ENCODE measurements at places on chromosomes 16 and 17.

- DNase-seq, result no peak
These were observed 212.3 kb downstream of the SHISA9 start for GRCh38 chr16:13113741-13114140.

- no peak for DNase-seq
These were observed 6.6 kb downstream of the SMG6 start for GRCh38 chr17:2297023-2297422.

- no peak for DNase-seq
These were observed 17.8 kb upstream of the BLMH start for GRCh38 chr17:30309591-30309990.

GRCh38 chr16:53781023-53781605 lies 77.2 kb downstream of the FTO start:
- no peak for DNase-seq

- no peak for DNase-seq
These were observed 2.3 kb downstream of the KSR1 start for GRCh38 chr17:27458524-27458908.

- no peak for DNase-seq
These were observed 23.3 kb upstream of the CCL5 start for GRCh38 chr17:35903451-35903850.

DNA sequence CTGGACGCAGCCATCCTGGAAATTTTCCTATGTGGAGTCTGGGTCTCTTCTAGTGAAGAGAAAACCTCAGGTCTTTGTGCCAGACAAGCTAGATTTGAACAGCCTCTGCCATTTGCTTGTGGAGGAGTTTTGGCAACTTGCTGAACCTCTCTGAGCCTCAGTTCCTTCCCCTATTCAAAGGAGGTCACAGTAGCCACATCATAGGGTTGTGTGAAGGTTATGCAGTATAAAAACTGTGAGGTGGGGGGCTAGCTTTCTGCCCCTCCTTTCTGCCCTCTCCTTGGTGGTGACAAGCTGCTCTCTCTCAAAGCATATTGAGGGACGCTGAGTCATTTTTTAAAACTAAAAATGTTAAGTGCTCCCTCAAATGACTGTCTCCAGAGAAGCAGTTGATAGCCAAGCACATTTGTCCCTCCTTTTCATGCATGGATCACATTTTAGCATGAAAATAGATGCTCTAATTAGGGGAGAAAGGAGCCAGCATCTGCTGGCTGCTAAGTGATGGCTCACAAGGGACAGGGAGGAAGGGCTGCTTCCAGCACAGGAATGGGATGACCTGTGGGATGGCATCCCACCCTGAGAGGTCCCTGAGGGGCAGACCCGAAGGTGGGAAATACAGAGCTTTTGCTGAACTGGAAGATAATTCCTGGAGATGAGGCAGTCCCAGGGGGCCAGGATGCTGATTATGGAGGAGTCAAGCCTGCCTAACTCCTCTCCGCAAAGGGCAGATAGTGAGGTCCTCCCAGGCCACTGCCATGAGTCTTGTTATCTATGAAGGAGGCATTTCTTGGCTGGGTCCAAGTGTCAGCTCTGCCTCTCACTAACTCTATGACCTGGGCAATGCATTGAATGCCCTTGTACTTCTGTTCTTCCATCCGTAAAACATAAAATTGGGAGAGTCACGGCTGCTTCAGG lies 218.8 kb downstream of the RAB11FIP4 start:
- no peak for DNase-seq

DNA sequence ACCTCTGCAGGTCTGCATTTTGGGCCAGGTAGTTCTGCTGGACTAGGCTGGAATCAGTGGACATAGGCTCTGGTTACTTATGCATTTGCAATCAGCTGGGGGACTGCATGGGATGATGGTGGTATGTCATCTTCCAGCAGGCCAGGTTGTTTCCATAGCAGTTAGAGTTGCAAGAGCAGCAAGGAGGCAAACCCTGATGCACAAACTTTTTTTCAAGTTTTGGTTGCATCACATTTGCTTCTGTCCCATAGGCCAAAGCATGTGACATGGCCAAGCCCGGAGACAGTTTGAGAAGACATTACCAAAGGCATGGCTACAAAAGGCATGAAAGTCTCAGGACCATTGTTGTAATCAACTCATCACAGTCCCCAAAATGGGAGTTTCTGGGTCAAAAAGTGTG lies 58.2 kb downstream of the PRKCB start:
- DNase-seq, result no peak

- DNase-seq, result no peak
These were observed 34.0 kb downstream of the NEUROD2 start for GRCh38 chr17:39573447-39574298.

DNA sequence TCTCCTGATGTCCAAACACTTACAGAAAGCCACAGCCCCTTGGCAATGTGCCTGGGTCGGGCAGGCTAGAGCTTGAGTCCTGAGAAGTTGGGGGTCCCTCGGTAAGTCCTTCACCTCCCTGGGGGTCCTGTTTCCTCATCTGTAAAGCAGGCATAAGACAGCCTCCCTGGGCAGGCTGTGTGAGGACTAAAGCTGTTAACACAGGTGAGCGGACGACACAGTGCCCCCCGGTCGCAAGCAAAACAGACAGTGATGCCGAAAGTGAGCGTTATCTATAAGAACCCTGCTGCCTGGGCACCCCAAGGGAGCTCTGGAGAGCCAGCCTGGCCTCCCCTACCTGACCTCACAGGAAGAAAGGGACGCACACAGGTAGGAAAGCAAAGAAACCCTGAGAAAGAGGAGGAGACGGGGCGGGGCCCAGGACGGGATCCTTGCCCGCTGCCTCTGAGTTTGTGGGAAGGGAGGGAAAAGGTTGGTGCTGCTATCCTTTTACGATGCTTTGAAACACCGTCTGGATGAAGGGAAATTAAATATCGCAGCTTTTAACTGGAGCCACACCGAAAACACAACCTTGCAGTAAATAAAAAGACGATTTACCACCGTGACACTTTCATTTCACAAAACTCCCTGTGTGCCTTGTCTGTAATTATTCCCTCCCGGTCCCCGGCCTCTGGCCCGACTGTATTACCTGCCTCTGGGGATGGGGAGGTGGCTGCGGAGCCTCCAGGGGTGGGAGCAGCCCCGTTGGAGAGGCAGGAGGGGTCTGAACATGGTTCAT lies 67.1 kb downstream of the ENGASE start:
- DNase-seq, result no peak

GRCh38 chr17:2871720-2872119 lies 75.5 kb downstream of the RAP1GAP2 start:
- DNase-seq, result no peak

- peak; percentile 71 for DNase-seq
These were observed 41.0 kb upstream of the SREBF1 start for GRCh38 chr17:17877529-17878358.

GRCh38 chr17:76382803-76383545 lies 1.4 kb upstream of the SPHK1 start:
- no peak for DNase-seq

DNA sequence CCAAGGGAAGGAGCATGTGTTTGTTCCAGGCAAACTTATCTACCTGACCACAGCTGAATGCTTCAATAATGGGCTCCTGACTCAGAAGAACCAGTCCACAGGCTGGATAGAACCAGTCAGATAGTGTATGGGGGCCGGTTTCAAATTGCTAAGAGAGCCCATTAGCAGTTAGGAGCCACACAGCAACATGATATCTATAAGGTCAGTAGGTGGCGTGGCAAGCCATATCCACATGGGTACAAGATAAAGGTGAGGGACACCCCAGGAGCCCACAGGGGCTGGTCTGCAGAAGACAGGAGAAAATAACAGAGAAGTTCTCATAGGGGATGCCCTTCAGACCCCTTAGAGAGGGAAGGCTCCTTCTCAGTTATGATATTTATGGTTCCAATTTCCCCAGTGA lies 31.6 kb upstream of the CDRT15 start:
- DNase-seq, result no peak

DNA sequence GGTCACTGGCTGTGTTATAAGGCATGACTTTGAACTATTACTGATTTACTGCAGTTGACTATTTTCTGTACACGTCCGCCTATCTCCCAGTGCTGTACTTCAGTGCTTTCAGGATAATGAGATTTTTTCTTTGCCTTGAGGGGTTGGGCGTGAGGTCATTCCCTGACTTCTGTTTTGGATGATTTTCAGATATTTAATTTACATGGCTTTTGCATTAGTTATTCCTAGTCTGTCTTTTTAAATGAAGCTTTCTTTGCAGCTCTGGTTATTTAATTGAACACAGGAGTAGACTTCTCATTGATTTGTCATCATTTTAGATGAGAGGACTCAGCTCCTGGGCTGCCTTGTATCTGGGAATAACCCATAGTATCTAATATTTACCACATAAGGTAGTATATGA lies 23.7 kb downstream of the WIPF2 start:
- DNase-seq, result no peak

GRCh38 chr17:4945176-4945943 lies 3.0 kb downstream of the PFN1 start:
- DNase-seq, result peak; percentile 47

GRCh38 chr16:6643080-6643686 lies 689.5 kb upstream of the RBFOX1 start:
- peak; percentile 3 for DNase-seq

- DNase-seq, result no peak
These were observed 74.4 kb downstream of the COX10 start for GRCh38 chr17:14143688-14144087.

DNA sequence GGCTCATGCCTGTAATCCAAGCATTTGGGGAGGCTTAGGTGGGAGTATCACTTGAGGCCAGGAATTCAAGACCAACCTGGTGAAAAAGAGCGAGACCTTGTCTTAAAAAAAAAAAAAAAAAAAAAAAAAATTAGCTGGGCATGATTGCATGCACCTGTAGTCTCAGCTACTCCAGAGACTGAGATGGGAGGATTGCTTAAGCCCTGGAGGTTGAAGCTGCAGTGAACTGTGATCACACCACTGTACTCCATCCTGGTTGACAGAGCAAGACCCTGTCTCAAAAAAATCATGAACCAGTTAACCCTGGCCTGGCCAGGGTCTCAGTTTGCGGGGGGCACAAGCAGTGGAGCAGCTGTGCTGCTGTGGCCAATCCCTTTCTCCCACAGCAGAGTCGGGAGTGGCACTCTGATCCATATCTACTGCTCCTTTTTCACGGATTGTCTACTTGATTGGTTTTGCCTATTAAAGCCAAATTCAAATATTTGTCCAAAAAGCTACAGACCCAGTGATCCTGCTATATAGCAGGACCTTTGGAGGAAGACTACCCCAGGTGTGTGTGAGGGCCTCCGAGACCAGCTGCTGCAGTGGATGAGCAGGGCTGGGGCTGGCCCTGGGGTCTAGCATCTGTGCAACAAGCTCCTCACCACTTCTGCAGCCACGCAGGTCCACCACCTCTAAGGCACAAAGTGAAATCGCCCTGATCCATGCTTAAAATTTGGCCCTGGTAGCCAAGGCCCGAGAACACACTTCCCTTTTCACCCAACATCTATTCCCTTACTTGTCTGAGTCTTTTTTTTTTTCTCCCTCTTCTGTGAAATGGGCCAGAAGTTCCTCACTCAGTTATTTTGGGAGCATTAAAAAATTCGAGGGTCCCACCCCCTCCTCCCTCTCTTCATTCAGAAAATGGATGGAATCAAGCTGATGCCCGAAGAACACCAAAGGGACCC lies 48.2 kb downstream of the LDHD start:
- no peak for DNase-seq

- no peak for DNase-seq
These were observed 16.8 kb downstream of the B9D1 start for GRCh38 chr17:19345486-19346350.

GRCh38 chr17:30840771-30841170 lies 9.0 kb downstream of the ATAD5 start:
- no peak for DNase-seq

- DNase-seq, result no peak
These were observed 4.4 kb downstream of the LGALS9 start for GRCh38 chr17:27635275-27635823.

- no peak for DNase-seq
These were observed 116.0 kb downstream of the MAP2K4 start for GRCh38 chr17:12136646-12137045.

GRCh38 chr17:57832314-57833178 lies 17.3 kb downstream of the MRPS23 start:
- DNase-seq, result no peak

DNA sequence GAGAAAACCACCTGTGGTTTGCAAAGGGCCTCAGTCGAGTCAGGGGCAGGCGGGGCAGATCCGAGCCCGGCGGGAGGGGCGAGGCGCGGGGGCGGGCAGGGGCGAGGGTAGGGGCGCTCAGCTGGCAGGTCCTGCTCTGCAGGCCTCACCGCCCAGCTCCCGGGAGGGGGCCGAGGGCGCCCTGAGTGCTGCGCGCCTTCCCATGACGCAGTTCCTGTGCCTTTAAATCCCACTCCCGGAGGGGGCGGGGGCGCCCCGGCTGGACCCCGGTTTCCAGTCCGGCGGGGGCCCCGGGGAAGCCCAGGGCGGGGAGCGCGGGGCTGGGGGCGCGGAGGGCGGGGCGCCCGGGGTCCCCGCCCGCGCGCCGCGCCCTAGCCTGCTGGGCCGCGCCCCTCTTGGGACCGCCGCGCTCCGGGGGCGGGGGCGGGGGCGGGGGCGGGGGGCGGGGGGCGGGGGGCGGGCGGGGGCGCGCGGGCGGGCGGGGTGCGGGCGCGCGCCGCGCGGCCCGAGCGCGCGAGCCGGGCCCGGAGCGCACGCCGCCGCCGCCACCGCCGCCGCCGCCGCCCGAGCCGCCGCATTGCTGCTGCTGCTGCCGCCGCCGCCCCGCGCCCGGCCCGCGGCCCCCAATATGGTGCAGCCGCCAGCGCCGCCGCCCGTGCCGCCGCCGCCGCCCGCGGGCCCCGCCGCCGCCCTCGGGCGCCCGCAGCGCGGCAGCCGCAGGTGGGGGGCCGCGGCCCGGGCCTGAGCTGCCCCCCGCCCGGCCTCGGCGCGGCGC lies at the start of gene JPH3:
JPH3 (plus strand) TSS at position 508 of the 775 bp plus-strand sequence. CDS start 639 bp downstream, outside the sequence.
- DNase-seq, result no peak

- DNase-seq, result no peak
These were observed 4.0 kb upstream of the LMF1 start for GRCh38 chr16:974611-975261.

- DNase-seq, result peak; percentile 17
These were observed 945 bp downstream of the SGSH start for GRCh38 chr17:80219013-80219762.

GRCh38 chr17:39271546-39271945 lies 45.8 kb upstream of the STAC2 start:
- peak; percentile 9 for DNase-seq

GRCh38 chr16:677316-678190 lies 2.1 kb downstream of the RHBDL1 start:
- no peak for DNase-seq

GRCh38 chr17:14204084-14204483 lies 32.6 kb downstream of the CDRT15 start:
- DNase-seq, result no peak
